Fibroblast of pulmonary artery (primary cell): ENCODE measurements at places on chromosomes 5 and 9.

GRCh38 chr5:135625061-135625460 lies 46.3 kb upstream of the CXCL14 start:
- no peak for DNase-seq

- peak; percentile 69 for DNase-seq
Observed at GRCh38 chr9:81737871-81738507, 48.6 kb upstream of the TLE1 start.

DNA sequence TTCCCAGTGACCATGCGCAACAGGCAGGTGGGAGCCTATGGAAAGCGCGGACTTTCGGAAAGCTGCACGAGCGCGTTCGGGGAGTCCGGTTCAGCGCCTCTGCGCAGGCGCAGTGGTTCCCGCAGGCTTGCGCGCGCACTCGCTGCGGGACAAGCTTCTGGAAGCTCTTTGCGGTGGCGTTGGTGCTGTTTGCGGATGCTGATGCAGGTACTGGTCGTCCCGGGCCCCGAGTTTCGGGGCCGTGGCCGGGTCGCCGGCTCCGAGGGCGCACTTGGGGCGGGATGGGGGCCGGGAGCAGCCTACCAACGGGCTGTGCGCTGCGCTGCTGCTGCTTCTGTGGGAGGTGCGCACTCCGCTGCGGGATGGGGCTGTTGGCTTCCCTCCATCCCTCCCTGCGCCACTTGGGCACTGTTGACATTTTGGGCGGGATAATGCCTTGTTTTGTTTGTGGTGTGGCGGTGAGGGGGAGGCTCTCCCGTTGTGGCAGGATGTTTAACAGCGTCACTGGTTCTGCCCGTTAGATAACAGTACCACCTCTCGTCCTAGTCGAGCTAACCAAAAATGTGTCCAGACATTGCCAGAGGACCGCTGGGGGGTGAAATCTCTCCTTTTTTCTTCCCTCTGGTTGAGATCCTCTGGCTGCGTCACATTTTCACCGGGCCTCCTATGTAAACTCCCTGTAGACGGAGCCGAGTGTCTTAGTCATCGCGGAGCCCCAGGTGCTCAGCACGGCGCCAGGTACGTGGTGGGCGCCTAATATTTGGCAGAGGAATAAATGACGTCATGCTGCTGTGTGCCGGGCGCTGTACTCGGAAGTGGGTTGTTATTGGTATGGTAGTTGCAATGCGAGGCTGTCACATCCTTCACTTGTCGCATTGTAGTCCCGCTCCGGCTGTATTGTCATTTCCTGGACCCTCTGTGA lies at the start of gene ZNF483:
ZNF483 (plus strand) TSS at position 124 of the 922 bp plus-strand sequence. CDS start 2,217 bp downstream, outside the sequence.
- DNase-seq = peak; percentile 81

GRCh38 chr5:146595088-146595487 lies 79.1 kb upstream of the GPR151 start:
- no peak for DNase-seq

DNA sequence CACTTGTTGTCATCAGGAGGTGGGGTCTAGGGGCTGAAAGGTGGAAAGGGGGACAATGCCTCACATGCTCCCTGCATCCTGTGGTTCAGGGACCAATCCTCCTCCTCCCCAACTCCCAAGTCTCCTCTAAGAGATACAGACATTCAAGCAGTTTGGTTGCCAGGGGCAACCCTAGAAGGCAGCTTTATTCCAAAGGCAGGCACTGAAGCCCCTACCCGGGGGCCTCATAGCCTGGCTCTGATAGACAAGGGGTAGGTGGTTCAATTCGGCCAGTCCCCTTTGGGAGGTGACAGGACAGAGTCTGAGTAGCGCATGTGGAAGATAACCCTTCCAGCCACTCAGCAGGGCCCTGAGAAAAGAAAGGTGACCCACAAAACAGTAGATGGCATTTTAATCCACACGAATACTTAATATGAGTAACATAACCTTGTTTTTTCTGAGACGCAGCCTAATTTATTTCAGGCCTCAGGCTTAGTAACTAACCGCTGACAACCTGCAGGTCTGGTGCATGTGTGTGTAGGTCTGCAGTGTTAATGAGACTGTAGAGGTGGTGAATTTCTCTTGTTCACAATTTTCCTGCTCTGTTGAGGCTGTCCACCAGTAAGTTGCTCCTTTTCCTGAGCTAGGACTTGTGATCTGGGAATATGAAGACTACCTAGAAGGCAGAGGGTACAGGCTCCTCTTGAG lies 31.3 kb upstream of the HSPA9 start:
- no peak for DNase-seq

DNA sequence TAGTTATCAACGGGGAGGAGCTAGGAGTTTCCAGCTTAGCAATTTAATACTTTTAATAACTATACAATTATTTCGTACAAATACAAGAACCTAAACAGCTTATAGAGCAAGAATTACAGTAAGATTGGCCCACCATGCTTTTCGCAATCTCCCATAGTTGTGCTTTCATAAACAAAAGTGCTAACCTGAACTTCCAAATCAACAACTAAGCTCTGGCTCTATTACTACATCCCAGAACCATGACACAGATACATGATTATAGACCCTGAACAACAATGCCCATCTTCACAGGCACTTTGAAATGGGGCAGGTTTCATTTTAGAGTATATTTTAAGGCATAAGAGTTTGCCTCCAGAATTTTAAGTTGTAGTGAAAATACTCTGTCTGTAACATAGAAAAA lies 203.5 kb downstream of the DMRTA1 start:
- DNase-seq = no peak

DNA sequence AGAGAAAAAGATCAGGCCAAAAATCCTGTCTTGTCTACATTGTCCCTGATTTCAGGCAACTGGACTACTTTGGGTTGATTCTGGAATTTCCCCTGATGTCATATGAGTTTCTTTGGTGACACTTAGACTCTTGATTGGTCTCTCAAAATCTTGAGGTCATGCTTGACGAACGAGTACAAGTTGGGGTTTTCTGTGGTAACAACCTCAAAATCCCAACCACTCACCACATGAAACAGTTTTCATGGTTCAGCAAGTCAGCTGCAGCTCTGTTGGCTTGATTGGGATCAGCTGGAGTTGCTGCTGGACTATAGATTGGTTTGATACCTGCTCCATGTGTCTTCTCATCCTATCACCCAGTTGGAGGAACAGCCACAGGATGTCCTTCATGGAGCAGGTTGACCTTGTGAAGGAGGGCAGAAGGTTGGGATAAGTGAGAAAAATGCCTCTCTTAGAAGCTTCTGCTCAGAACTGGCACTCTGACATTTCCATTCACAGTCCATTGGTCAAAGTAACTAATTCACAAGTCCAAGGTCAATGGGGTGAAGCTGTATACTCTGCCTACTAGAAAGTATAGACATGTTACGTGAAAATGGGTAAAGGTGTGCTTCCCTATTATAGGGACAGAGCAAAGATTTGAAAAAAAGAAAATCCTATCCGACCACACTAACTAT lies 284.5 kb downstream of the SH3GL2 start:
- DNase-seq = no peak

DNA sequence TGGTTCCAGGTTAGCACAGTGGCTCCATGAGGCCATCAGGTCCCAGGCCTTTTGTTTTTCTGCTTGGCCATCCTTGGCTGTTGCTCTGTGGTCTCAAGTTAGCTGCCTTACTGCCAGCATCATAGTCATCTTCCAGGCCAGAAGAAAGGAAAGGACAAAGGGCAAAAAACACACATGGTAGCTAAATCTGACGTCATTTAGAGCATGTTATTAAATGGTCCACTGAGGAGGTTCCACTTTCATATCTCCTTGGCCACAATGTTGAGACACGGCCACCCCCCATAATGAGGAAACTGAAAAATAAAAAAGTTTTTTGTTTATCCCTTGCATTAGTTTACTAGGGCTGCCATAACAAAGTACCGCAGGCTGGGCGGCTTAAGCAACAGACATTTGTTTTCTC lies 106.4 kb upstream of the NIPBL start:
- DNase-seq = no peak

GRCh38 chr5:166570865-166571264 lies 1720.6 kb upstream of the WWC1 start:
- no peak for DNase-seq

- DNase-seq = peak; percentile 5
Observed at GRCh38 chr9:72924154-72924790, 28.6 kb downstream of the ALDH1A1 start.

DNA sequence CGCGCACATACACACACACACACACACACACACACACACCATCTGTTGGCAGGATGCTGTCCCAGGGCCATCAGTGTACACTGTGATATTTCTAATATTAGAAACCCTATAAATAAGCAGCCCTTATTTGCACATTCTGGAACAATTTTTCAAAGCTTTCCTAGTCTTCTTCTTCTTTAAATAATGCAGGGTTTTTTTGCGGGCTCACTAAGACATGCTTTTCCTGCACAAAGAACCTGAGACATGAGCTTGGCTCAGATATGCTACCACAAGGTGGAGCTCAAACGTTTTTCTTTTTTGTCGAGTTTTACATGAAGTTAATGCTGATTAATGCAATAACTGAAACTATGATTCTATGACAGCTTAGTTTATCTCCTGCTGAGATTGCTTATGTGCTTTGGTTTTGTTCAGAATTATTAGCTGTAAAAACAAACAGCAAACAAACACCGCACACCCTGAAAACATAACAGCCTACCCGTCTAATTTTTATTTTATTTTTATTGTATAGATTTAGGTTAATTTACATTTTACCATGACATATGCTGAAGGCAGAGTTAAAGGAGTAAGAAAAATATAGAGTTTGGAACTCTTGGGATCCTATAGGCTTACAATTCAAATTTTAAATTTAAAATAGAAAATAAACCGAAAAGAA lies 95.8 kb downstream of the ALDH1A1 start:
- DNase-seq = peak; percentile 84

DNA sequence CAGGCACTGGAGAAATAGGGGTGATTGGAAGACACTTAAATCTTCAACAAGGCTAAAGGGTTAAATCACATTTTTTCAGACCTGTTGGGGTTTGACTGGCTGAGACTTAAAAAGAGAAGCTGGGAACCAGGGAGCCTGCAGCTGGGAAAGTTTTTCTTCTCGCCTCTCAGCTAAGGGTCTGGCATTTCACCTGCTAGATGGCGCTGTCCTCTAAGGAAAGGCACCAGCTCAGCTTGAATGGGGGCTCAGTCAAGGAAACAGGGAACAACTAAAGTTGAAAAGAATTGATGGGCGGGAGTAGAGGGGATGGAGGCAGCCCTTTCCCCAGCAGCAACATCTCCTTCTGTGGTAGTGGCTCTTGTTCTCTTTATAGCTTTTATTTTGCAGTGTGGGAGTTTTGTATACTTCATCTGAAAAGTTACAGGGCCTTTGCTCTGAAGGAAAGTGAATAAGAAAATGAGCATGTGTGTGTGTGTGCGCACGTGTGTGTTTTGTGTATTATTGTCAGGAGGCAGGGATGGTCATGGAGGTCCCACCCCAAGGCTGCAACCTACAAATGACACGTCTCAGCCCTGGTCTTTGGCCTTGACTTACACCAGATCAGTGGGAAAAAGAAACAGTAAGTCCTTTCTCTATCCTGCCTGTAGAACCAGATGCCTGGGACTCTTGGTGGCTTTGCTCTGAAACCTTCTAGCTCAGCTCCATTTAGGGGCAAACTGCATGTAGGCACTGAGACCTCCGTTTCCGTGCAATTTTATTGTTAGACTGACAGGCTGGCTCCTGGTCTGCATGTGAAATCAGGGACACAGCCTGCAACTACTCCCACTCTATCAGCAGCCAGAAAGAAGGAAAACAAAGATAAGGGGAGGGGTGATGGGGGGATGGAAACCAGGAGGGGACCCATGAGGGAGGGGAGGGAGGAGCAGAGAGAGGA lies 316.2 kb upstream of the CLINT1 start:
- peak; percentile 73 for DNase-seq

- DNase-seq = peak; percentile 80
Observed at GRCh38 chr5:40410231-40410861, 269.4 kb upstream of the PTGER4 start.

DNA sequence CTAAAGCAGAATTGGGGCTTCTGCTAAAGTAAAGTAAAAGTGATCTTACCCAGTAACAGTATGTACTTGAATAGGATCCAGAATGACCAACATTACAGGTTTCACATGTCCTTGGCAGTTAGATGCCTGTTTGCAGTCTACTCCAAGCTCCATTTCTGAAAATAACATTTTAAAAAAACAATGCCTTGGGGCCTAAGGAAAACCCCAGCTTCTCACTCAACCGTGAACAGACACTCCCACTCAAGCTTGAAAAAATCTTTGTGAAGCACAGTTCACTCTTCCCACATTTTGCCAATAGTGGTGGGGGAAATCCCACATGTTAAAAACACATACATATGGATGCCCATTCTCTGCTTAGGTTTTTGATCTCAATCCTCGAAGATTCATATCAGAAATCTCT lies 304.1 kb downstream of the ARRDC3 start:
- peak; percentile 52 for DNase-seq

- DNase-seq = no peak
Observed at GRCh38 chr5:58357121-58357520, 102.8 kb downstream of the PLK2 start.

GRCh38 chr5:42436051-42436450 lies 12.8 kb downstream of the GHR start:
- no peak for DNase-seq

DNA sequence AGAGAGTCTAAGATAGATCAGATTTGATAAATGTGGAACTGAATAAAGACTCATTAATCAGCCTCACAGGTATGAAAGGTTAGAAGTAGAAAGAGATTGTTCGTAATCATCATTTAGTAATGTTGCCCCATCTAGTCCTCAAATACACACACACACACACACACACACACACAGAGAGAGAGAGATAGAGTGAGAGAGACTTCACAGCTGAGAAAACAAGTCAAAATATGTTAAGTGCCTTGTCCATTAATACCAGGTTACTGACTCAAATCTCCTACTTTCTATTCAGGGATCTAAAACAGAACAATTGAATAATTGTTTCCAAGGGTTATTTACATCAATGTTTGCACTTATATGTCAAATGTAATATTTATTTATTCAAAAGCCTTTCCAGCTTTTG lies 284.6 kb downstream of the MRPS30 start:
- DNase-seq = no peak

DNA sequence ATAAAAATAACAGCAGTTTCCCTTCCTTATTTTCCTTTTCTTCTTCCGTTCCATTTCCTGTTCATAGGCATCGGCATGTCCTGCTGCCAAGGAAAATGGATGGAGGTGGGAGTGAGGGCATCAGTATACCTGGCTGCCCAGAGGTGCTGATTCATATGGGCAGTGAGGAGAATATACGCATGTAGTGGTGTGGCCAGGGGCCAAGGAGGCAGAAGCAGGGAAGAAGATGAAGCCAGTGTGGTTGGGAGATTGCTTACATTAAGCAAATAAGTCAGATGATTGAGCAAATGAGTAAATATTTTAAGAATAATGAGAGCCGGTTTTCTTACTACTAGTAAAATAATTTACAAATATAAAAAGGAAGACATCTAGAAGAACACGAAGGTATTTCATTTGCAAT lies 344.9 kb upstream of the PAPPA start:
- peak; percentile 26 for DNase-seq

- no peak for DNase-seq
Observed at GRCh38 chr9:128916204-128916603, 4.6 kb upstream of the PHYHD1 start.
